ENCODE measurements at places on chromosomes 16 and 17.
A peak's percentile ranks its signal among the peaks of the same experiment; 100 is the strongest.

- DNase-seq, result peak; percentile 26
Measured at GRCh38 chr16:30651124-30652004, 604 bp downstream of the PRR14 start.

- DNase-seq, result no peak
Measured at GRCh38 chr16:66551788-66552285, 539 bp upstream of the CKLF start.

- DNase-seq, result peak; percentile 27
Measured at GRCh38 chr17:63931981-63932561, at the start of gene CD79B. TSS of gene CD79B (minus strand) at chr17:63932331. CDS start at chr17:63932261, 70 bp downstream.

GRCh38 chr17:60798576-60798975, 120.9 kb downstream of the BCAS3 start:
- DNase-seq, result no peak

GRCh38 chr17:16346721-16347271, 6.5 kb downstream of the CENPV start:
- DNase-seq, result no peak

DNA sequence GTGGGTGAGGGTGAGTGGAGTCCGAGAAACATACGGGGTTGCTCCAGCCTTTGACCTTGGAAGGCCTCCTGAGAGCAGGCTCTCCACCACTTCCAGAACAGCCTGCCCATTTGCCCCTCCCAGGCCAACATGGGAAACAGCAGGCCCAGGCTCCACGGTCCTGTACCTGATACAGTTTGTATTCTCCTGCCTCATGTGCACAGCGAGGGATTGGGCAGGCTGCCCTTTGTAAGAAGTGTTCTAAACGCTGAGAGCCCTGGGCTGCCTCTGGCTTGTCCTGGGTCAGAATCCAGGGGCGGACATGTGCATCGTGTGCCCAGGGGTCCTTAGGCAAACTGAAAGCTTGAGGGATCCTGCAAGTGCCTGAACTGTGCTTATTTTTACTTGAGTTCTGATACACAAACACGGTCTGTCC, 3.4 kb upstream of the CBX2 start:
- DNase-seq, result no peak

GRCh38 chr16:78045865-78046581, 23.7 kb downstream of the CLEC3A start:
- peak; percentile 1 for DNase-seq

DNA sequence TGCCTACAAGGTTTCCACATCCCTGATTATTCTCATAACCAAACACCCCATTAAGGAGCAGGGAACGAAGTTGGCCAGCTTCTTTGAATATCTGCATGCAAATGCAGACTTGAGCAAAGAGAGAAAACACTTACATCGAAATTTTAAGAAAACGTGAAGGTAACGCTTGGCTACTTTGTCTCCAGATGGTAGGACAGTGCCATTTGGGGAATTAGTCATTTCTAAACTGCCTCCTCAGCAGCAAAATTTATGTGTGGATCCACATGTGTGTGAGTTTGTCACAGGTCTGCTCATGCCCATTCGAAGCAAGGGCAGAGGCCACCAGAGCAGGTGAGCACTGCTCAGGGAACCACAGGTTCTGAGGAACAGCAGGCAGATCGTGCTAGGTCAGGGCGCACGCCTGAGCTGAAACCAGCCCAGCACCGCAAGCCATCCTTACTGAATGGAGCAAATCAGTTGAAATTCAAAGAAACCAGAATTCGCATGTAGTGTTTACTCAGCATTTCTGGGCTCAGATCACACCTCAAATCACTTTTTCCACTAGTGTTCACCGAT, 80.1 kb downstream of the SOCS1 start:
- no peak for DNase-seq

DNA sequence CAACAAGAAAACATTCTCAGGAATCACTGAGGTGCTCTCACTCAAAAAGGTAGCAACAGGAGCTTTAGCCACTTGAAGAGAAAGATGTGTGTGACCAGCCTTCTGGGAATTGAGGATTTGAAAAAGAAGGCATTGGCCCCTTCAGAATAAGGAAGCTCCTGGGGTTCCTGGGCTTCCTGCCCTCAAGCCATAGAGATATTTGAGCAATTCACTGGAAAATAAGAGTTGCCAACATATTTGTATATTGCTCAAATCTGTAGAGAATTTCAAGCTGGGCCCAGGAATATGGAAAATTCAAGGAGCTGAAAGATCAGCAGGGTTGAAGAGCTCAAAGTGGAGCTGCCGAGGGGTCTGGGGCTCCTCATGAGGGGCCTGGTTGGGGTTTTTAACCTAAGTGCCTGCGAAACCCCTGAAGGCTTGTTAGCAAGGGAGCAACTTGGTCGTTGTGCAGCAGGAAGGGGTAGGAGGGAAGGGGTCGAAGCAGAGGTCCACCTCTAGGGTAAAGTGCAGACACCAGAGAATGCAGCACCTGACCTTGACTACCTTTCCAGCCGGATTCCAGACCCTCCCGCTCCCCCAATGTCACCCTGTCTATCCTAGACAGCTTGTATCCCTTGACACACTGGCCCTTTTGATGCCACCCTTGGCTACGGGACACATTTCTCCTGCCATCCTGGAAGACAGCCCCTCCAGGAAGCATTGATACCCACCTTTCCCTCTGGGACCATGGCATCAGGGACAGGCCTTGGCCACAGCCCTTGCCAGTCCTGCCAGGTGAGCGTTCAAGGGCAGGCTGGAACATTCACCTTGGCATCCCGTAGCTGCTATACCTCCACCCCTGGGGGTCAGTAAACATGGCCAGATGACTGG, 67.6 kb upstream of the SREBF1 start:
- DNase-seq, result no peak

DNA sequence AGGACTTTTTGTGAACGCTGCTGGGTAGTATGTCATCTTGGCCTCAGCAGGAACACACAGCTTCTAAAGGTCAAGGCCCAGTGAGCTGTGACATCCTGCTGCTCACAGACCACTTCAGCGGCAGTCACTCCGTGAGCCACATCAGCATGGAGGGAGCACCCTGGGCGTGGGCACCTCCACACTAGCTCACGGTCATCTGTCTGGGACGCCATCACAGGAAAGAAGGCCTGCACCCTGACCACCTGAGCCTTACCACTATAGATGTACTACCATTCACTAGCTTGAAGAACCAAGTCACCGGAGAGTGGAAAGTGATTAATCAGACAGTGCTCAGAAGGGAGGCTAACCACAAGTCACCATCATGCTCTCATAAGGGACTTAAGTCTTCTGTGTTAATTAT, 3.3 kb downstream of the AXIN1 start:
- no peak for DNase-seq

DNA sequence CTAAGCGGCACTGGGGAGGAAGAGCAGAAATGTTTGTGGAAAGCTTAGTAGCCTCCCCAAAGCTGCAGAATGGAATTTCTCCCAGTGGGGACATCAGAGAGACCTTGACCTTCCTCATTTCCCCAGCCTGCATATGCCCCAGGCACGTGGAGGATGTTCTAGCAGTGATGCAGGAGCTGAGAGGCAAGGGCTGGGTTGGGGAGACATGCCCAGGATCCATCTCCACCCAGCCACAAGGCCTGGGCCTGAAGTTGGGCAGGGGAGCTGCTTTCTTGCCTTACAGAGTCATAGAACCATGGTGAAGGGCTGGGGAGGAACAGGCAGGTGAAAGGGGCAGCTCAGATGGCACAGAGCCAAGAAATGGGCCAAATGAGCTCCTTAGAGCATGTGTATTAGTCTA, 104.0 kb downstream of the TMEM132E start:
- DNase-seq, result no peak

- no peak for DNase-seq
Measured at GRCh38 chr17:63419949-63420867, 25.9 kb downstream of the CYB561 start.

DNA sequence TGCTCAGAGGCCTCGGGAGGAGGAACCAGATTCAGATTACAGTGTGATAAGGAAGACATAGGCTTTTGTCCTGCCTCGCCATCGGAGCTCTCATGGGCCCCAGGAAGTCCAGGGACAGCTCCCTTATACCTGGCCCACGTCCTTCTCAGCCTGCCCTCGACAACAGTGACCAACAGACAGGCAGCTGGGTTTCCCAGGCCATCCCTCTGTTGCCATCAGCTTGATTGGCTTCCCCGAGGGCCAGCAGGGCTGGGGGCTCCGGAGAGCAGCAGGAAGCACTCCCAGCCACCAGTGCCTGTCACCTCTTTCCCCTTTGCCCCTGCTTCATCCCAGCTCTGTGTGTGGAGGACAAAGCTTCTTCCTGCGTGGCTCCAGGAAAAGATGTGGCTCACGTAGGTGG, 17.6 kb downstream of the CD300A start:
- DNase-seq, result no peak

- no peak for DNase-seq
Measured at GRCh38 chr17:37774504-37774903, 29.6 kb upstream of the HNF1B start.

DNA sequence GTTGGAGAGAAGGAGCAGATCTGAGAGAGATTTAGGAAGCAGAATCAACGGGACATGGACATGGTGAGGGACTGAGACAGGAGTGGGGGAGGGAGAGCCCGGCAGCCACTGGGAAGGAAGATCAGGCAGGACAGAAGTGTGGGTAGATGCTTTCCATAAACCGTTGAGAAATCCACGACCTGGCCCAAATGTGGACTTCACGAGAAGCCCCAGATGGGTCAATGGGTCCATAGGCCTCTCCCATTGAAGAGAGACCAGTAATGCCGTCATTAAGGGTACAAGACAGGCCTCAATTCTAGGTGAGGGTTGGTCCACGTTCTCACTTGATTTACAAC, 530 bp upstream of the CCL22 start:
- DNase-seq, result no peak

DNA sequence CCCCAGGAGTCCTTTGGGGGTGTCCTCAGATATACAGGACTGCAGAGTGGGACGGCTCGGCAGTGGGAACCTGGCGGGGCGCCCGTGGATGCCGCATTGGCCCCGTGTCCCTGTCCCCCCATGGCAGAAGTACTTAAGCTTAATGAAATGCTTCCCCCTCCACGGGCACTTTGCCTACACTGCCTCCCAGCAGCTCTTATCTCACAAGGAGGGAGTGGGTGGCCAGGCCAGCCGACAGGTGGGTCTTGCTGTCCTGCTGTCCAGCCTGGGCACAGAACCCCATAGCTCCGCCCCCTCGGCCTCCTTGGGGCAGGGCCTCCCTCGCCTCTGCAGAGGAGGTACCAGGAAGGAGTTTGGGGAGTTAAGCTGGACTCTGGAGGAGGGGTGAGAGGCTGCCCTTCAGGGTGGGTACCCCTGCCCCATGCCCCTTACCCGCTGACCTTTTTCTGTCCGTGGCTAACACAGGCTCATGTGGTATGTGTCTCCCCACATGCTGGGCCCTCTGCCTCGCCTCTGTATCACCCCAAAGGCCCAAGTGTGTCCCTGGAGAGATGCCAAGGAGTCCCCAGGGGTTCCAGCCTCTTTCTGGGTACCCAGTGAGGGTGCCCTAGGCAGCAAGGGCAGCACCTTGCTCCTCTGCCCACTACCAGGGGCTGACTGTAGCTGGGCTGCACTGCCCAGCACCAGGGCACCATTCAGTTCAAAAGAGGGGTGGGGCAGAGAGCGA, 8.7 kb downstream of the THRA start:
- no peak for DNase-seq

GRCh38 chr17:63268827-63269226, 177.3 kb downstream of the CYB561 start:
- no peak for DNase-seq

- no peak for DNase-seq
Measured at GRCh38 chr17:35154196-35155165, 6.9 kb downstream of the UNC45B start.

DNA sequence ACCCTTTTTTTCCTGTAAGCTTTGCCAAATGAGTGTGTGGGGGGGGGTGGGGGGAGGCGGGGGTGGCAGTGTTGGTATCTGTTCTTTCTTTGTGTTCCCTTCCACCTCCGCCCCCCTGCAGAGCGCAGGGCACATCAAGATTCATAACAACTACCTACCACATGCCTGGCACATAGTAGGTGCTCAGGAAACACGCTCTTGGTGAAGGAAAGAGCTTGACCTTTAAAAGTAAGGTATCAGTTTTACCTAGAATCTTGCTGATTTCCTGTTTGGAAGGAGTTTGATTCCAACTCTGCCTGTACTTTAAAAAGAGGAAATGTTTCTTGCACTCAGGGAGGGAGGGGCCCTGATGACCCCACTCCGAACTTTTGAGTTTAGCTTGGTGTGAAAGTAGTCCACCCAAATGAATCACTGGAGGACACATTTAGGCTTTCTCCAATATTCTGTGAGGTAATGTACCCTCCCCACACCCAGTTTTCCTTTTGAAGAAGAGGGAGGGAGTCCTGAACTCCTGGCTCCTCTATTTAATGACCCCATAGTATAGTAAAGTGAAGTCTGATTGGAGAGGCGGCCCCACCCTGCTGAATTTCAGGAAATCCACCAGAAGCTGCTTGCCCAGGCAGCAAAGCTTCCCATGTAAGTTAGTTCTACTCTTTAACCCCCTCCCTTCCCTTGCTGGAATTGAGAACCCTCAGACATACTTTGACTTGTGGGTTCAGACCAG, 560 bp upstream of the FAM20A start:
- DNase-seq, result no peak

DNA sequence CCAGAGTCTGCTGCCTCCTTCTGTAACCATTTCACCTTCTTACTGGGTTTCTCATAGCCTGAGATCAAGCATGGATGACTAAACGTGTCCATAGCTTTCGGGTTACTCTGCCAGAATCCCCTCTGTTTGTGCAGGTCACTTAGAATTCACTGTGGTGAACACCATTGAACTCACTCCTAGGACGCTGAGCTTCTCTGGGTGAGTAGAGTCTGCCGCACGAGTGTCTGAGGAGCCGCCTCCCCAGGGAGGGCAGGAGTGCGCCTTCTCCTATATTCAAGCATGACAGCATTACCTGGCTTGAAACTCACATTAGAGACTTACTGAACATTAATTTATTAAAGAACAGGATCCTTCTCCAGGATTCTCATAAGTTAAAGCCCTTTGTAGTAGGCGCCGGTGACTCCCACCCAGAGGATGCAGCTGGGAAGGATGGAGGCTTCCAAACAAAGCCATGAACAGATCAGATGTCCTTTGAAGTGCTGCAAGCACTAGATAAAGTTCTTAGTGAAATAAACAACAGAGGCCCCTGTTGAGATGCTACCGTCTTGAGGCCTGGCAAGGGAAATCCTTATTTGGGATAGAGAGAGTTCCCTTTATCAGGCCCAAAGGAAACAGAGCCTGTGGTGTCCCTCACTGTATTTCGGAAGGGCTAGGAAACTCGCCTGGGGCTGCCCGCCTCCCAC, 144.6 kb upstream of the PLCG2 start:
- DNase-seq, result no peak

DNA sequence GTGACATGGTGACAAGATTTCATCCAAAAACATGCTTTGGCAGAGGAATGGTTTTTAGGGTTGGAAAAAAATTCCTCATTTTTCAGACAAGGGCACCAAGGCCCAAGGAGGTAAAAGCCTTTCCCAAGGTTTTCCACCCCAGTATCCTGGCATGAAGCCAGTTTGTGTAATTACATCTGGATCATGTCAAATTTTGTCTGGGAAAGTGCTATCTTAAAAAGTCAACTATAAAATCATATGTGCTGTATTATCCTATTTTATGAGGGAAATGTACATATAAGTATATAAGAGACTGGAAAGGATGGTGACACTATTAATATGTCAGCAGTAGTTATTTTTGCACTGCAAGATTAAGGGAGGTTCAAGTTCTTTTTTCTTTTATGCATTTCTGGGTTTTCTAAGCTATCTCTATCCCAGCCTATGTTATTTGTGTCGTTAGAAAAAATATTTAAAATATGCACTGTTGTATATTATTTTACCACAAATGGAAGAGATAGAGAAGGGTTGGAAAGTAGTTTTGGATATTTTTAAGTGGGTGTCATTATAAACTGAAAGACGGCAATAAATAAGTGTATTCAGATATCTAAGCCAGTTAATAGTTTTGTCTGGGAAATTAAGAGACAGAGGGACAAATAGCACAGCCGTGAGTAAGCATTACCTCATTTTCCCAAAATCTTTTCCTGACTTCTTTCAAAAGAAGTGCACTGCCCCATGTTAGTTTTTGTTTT, 13.5 kb upstream of the FBXO47 start:
- DNase-seq, result no peak
